ENCODE measurements at places on chromosomes 6 and 20.

GRCh38 chr6:102216232-102216631 is 822.7 kb downstream of the GRIK2 start:
- no peak for DNase-seq

DNA sequence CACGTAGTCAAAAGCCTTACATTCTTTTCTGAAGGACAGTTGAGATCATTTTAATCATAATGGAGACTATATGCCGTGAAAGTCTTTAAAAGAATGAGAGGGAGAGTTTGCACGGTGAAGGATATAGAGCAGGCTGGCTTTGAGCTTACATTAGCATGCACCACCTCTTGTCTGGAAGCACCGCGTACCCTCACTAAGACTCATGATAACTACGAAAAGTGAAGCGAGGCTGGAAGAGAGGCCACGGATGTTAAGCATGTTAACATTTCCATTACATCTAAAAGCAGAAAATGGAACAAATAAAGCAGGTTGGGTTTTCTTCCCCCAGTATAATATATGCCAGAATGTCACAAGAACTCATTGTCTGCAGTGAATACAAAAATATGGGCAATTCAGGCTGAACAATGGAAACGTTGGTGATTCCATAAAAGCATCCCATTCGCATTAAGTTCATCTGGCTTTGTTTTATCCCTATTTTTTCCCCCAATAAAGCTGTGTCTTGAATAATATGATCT is 40.6 kb upstream of the NKX2-2 start:
- no peak for DNase-seq

GRCh38 chr6:110617057-110617456 is 140.6 kb upstream of the SLC22A16 start:
- DNase-seq = no peak

DNA sequence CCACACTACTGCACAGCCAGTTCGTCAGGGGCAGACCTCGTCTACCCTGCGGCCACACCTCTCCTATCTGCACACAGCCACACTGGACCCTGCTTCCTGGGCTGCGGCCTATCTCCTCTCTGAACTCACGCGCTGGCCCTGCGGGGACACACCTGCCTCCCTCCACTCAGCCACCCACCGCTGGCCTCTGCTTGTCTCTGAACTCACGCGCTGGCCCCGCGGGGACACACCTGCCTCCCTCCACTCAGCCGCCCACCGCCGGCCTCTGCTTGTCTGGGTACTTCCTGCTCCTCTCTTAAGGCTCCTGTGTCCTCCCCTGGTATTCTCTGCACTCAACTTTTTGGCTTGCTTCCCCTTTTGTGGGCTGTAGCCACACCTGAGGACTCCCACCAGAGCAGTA is 52.3 kb downstream of the HUS1B start:
- no peak for DNase-seq

DNA sequence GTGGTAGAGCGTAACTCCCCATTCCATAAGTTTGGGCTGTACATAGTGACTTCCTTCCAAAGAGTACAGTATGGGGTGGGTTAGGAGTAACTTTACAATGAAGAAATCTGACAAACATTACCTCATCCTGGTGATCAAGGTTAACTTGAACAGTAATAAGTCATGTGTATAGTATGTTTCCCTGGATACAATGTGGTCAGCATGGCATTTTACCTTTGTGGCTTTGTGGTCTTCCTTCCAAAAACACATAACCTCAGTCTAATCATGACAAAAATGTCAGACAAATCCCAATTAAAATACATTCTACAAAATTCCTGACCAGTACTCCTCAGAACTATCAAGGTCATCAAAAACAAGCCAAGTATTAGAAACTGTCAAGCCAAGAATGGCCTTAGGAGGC is 225.1 kb downstream of the UBE3D start:
- no peak for DNase-seq

DNA sequence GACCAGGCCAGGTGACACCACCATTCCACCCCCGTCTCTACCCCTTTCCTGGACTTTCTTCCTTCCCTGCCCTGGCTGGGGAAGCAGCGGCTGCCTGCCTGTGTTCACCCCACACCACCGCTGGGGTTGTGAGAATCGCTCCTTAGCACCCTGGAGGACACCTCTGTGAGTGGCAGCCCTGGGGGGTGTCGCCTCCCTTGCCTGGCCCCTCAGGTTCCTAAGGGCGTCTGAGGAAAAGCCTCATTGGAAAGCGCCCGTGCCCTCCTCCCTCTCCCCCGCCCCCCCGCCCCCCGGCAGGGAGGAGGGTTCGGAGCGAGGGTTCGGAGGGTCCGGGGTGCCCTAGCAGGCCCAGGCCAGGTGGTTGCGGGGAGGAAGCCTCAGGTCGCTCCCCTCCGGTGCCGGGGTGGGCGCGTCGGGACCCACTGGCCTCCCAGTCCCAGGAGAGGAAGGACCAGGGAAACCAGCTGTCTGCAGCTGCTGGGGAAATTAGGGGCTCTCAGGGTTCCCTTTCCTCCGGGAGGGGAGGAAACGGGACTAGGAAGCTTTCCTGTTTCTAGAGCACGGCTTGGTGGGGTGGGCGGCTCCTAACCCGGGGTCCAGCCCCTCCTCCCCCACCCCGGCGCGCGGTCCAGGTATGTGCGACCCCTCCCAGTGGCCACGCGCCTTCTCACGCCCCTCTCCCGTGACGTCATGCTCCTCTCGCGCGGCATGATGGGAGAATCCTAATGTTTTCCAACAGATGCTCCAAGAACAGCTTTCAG is at the start of gene PHACTR3:
Gene PHACTR3, plus strand, starts transcription at position 760 of the 761 bp plus-strand sequence. CDS start 475 bp downstream, outside the sequence.
- no peak for DNase-seq

DNA sequence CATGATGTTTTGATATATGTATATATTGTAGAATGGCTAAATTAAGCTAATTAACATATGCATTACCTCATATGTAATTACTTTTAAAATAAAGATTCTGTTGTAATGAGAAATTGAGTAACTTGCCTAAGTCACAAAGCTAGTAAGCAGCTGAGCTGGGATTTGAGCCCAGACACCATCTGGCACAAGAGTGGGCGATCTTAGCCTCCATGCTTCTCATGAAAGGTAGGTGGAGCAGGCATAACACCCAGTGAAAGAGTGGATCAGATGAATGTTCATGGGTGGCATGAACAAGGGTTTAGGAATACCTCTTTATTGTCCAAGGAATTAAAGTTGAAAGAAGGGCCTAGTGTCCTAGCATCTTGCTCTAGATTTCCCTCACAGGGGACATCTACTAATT is 365.4 kb downstream of the TFAP2B start:
- DNase-seq = no peak

- DNase-seq = no peak
These were observed 206.5 kb upstream of the ZNF184 start for GRCh38 chr6:27679308-27679963.

GRCh38 chr6:139533171-139533570 is 158.7 kb upstream of the CITED2 start:
- no peak for DNase-seq

DNA sequence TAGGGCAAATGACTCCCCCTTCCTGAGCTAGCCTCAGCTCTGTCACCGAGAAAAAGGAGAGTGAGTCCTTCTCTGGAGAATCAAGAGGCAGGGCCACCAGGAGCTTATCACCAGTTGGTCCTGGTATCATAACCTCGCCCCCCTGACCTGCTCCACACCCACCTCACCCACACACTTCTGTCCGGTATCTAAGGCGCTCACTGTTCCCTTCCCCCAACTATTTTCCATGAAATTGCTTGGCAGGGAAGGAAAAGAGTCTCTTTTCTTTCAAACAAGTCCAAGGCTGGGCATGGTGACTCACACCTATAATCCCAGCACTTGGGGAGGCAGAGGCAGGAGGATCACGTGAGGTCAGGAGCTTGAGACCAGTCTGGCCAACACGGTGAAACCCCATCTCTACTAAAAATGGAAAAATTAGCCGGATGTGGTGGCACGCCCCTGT is 77.6 kb downstream of the ZMYND8 start:
- no peak for DNase-seq

DNA sequence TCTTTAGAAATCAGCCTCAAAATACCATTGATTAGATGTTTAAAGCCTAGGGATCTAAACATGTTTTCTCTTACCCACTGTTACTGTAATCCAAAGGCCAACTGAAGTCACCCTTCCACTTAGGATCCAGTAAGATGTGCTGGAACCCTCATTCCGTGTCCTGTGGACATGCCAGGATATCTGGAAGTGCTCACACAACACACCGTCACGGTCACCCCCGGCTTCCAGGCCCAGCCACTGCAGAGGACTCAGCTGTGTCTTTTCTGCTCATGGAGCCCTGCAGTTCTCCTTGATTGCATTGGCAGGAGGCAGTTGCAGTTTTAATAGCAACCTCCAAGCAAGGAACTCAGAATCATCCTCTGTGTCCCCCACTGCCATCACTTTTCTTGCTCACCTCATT is 93.3 kb downstream of the CAP2 start:
- no peak for DNase-seq

DNA sequence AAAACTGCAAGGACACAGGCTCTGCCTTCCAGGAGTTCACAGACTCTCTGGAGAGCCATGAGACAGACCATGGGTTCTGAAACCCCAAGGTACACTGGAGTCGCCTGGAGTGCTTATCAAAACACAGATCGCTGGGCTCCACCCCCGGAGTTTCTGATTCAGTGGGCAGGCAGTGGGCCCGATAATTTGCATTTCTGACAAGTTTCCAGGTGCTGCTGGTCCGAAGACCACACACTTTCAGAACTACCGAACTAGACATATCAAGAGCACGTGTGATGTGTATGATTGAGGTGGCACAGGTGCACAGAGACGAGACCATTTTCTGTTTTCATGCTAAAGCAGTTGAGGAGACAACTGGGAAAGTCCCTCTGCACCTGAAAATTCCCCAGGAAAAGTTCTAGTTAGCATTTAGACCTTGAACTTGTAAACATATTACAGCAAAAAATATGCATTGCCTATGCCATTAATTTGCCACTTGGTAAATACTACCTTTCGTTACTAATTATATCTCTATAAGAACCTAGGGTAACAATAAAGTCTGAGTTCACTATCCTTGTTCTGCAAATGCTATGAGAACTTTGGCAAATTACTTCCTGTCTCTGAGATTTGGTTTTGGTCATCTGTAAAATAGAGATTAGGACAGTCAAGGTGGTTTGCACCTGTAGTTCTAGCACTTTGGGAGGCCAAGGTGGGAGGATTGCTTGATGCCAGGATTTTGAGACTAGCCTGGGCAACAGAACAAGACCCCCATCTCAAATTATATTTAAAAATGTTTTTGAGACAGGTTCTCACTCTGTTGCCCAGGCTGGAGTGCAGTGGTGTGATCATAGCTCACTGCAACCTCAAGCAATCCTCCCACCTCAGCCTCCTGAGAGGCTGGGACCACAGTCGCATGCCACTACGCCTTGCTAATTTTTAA is 14.3 kb upstream of the PIM1 start:
- no peak for DNase-seq

- DNase-seq = peak; percentile 87
These were observed 490 bp downstream of the ZNF165 start for GRCh38 chr6:28080631-28081485.

GRCh38 chr20:37071481-37071911 is 24.3 kb downstream of the RBL1 start:
- DNase-seq = no peak

Measured in NCI-H1092 (cell line).